ENCODE measurements at places on chromosomes 11 and 22.

GRCh38 chr11:61671527-61671926 is 8.7 kb upstream of the DAGLA start:
- DNase-seq: no peak

DNA sequence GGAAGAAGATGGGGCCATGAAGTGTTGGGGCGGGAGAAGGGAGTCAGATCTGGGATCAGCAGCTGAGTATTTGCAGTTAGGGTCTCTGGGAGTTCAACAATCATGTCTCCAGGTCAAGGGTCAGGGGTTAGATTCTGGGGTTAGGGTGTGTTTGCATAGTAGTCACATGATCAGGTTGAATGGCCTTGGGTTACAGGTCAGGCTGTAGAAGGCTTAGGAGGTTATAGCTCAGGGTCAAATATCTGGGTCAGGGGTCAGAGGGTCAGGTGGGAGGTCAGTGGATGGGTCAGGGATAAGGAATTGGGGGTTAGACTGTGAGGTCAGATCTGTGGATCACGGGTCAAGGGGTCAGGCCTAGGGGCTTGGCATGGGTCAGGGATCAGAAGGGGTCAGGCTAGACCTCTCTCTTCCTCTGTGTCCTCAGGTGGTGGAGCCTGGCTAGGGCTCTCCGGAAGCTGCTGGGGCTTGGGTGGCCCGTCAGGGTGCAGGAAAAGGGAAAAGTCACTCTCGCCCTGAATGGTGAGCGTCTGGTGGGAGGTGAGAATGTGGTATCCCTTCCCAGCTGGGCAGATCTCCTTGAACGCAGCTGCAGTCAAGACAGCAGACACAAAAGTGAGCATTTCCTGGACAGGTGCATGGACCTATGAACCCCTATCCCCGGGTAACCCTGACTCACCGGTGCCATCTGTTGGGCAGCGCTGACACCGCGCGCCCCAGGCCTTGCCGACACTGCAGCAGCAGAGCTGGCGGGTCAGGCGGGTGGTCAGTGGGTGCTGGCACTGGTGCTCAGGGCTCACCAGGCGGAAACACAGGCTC is 6.4 kb downstream of the LTBP3 start:
- no peak for DNase-seq

GRCh38 chr11:126810776-126811175 is 189.8 kb downstream of the KIRREL3 start:
- DNase-seq: no peak

- DNase-seq: no peak
Measured at GRCh38 chr22:36770513-36771231, 5.2 kb downstream of the IFT27 start.

- no peak for DNase-seq
Measured at GRCh38 chr22:40394607-40395006, 24.2 kb downstream of the SGSM3 start.

- no peak for DNase-seq
Measured at GRCh38 chr11:7570938-7571521, 57.2 kb downstream of the PPFIBP2 start.

- peak; percentile 69 for DNase-seq
Measured at GRCh38 chr11:46554213-46555147, 39.3 kb downstream of the AMBRA1 start.

DNA sequence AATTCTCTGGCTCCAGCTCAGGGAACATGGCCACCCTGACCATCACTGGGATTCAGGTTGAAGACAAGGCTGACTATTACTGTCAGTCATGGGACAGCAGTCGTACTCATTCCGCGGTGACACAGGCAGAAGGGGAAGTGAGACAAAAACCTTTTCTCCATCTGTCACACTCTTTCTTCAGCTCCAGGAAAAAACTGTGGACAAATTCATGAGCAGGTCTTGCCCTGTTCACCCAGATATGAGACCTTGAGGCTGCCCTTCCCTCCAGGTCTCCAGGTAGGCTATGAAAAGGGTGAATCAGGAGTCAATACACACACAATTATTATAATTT is 39.4 kb upstream of the GGTLC2 start:
- DNase-seq: no peak

DNA sequence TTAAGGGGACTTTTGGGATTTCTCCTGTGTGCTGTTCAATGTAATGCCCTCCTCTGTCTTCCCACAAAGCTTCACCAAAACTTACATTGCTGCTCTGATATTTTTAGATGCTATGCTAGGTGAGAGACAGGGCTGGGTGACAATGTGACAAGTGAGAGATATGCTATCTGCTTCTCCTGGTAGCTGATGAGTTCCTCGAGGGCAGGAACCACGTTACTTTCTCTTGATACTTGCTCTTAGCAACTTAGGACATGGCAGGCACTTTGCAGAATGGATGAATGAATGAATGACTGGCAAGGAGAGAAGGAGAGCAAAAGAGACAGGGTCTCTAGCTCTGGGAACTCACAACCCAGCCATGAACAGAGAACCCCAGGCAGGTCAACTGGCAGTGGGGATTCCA is 115.4 kb downstream of the C11orf58 start:
- no peak for DNase-seq

DNA sequence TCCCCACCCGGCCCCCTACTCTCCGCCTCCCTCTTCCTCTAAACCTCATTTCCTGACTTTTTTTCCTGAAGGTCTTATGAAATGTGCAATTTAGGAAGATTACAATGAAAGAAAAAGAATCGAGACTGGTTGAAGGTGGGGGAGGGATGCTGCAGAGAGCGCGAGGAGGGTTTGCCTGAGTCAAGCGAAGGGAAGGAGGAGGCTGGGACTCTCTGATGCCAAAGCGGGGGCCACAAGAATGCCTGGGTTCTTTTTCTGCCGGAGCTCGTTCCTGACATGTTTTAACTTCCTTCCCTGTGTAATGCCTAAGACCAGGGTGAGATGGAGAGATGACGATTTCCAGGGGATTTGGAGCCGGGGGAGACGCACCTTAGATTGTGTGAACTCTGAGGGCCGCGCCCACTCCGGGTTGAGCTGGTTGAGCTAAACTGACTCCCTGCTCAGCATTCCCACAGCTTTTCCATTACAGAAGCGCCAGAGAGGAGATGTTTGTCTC is 270.5 kb upstream of the SORL1-AS1 start:
- no peak for DNase-seq

DNA sequence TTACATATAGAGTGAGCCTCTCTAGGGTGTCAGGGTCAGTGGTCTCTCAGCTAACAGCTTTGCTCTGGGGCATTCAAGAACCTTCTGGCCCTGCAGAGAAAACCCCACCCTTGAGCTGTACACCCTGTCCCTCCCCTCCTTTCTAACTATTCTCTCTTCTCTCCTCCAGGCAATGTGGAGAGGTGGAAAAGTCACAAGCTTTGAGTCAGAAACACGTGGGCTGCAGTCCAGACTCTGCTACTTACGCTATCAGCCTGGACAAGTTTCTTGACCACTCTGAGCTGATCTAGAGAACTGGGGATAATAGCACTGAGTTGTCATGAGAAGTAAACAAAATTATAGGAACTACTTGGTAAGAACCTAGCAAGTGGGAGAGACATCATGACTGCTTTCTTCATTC is 10.7 kb upstream of the FAM83F start:
- DNase-seq: no peak

DNA sequence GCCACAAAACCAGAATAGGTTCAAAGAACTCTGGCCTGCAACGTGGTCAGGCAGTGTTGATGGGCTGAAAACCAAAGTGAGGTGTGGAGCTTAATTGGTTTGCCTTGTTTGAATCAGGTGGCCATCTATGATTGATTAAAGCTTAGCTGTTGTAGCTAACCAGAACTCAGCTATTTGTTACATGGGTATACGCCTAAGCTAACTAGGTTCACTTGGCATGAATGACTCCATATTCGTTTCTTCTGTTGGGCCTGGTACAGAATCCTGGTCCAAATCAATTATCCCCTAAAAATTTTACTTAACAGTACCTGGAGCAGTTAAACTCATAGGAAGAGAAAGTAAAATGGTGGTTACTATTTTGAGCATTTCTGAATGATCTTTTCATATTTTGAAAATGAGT is 7.7 kb upstream of the BAIAP2L2 start:
- DNase-seq: no peak

GRCh38 chr22:27919942-27920755 is 1.1 kb upstream of the PITPNB start:
- DNase-seq: peak; percentile 26

DNA sequence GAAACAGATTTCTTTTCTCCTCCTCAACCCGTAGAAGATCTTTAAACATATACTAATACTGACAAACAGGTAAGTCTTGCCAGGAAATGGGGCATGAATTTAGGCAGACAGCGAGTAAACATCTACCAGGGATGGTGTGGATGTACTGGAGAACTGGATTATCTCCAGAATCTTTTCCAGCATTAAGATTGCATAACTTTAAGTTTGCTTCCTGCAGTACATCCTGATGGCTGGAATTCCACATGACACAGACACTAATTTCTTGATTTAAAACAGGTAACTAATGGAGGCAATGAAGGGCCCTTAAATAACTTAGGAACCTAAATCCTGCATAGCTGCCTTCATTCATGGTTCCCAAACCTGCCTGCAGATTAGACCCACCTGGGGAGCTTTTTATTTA is 40.7 kb downstream of the JHY start:
- DNase-seq: no peak

DNA sequence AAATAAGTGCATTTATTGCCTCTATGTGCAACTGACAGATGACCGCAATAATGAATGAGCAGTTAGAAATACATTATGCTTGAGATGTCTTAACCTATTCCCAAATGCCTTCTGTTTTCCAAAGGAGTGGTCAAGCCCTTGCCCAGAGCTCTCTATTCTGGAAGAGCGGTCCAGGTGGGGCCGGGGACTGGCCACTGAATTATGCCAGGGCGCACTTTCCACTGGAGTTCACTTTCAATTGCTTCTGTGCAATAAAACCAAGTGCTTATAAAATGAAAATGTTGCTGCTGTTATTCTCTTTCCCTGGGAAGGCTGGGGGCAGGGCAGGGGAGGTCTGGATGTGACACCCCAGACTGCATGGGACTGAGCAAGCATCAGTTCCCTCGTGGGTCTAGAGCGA is 11.0 kb downstream of the NEFH start:
- DNase-seq: no peak

GRCh38 chr11:117744471-117745150 is 52.4 kb downstream of the DSCAML1 start:
- no peak for DNase-seq

DNA sequence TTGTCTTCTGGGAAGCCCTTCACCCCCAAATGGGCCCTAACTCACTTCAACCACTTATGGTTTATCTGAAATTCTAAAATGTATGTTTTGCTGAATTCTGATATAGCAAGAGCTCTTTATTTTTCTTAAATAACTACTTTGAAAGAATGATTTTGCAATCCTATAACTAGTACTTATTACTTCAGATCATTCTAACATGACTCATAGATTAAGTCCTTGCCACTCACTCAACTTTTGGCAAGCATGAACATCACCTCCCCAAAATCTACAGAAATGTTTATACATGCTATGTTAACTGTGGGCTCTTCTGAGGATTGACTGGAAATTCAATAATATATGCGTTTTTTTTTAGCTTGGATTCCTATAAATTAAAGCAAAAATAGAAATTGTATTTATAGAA is 367.4 kb upstream of the FAT3 start:
- no peak for DNase-seq

DNA sequence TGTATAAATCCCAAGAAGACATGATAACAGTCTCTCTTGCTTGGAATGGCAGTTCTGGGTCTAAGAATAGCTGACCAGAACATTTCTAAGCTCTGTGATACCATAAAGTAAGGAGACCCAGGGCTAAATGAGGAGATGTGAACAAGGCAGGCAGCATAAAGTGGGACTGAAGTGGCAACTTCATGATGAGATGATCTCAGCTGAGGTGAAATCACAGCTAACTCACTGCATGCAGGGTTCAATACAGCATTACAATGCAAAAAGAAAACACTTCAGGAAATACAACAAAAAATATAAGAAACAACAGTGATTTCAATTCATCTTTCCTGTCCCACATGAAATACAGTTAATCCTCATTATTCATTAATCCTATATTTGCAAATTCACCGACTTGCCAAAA is 44.6 kb downstream of the MRE11 start:
- DNase-seq: no peak

- DNase-seq: no peak
Measured at GRCh38 chr11:108498046-108498815, at the start of gene POGLUT3. Gene POGLUT3 (minus strand): TSS chr11:108498384. CDS start chr11:108498366, 18 bp downstream.

DNA sequence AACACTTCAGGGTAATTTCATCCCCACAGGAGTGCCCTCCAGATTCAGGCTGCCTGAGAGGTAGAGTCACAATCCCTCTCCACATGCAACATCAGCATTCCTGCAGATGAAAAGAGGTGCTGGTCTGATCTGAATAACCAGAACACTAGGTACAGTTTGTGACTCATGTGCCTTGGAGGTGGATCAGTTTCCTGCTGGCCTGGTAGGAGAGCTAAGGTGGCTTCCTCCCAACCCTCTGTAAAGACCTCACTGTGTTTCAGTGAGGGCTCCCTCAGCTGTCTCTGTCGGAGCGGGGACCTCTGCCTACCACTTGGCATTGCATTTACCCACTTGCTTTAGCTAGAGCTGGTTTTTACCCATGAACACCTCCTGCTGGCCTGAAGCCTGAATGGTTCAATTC is 7.6 kb downstream of the OR9G1 start:
- no peak for DNase-seq

DNA sequence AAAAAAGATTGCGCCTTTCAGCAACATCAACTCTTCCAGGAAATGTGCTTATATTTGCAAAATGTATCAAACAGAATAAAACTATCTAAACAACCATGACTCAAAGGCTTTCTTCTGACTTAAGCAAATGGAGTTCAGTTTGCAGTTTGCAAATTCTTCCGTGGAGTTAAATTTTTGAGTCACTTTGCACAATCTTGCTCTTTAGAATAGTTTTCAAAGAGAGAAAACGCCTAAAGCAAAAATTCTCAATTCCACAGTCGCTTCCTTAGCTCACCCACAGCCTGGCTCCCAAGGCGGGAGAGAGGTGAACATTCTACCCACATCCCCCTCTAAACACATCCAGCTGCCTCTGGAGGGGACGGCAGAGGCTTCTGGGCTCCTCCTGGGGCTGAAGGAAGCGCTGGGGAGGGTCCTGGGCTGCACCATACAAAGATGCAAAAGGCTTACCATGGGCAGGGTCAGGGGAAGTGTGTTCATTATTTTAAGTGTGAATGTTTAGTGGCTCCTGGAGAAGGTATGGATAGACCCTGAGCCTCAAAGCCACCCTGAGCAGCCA is 1487.3 kb downstream of the TBC1D22A start:
- DNase-seq: no peak

DNA sequence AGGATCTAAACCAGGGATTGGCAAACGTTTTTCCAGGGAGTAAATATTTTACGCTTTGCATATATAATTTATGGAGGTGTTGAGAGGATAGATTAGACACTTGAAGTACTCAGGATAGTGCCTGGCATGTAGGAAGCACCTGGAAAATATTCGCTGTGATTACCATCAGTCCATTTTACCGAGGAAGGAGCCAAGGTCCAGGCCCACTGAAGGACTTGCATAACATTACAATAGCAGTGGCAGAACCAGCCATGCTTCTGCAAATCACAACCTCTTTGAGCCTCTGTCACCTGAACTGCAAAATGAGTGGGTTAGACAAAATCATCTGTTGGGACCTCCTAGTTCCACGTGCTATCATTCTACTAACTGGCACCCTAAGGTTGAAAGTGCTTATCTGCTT is 5.4 kb downstream of the FUT4 start:
- DNase-seq: no peak

- DNase-seq: no peak
Measured at GRCh38 chr11:2314525-2315394, 12.9 kb downstream of the TSPAN32 start.
